ENCODE measurements at places on chromosomes 12 and 14.

- DNase-seq: peak; percentile 31
These were observed 79.2 kb upstream of the RTL1 start for GRCh38 chr14:100982762-100983161.

- no peak for DNase-seq
These were observed 9.0 kb downstream of the TAPBPL start for GRCh38 chr12:6460751-6461371.

GRCh38 chr14:71959055-71959454 is 26.8 kb downstream of the RGS6 start:
- no peak for DNase-seq

DNA sequence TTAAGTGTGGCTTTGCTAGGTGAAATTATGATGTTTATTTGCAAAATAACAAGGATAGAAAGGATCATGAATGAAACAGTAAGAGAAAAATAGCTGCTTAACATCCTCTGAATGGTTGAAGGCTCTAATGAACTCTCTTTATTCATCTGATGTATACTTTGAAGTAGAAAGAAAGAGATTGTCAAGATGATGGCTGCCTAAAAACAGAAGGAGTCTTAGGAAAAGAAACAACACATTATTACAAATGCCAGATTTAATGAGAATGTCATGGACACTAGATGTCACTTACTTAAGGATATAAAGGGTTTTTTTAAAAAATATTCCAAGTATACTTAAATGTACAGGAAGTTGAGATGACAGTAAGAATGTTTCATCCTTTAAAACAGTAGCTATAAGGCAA is 21.6 kb downstream of the DCN start:
- no peak for DNase-seq

DNA sequence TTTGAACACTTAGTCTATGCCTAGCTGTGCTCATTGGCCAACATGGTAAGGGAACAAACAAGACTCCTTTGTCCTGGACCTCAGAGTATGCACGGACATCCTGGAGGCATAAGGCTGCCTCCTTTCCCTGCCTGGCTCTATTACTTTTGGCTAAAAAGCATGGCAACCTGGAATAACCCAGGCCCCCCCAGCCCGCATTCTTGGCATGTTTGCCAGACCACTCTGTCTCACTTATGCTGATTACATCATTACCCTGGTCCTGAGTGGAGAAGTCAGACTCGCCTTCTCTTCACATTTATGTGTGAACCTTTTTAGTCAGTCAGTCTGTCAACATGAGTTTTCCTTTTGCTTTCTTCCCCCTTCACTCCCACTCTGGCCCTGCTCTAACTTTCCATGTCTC is 58.0 kb upstream of the ELK3 start:
- peak; percentile 90 for DNase-seq

GRCh38 chr12:25308756-25309155 is 58.0 kb upstream of the KRAS start:
- DNase-seq: peak; percentile 88

GRCh38 chr14:81536241-81536771 is 2.7 kb upstream of the SEL1L start:
- no peak for DNase-seq

DNA sequence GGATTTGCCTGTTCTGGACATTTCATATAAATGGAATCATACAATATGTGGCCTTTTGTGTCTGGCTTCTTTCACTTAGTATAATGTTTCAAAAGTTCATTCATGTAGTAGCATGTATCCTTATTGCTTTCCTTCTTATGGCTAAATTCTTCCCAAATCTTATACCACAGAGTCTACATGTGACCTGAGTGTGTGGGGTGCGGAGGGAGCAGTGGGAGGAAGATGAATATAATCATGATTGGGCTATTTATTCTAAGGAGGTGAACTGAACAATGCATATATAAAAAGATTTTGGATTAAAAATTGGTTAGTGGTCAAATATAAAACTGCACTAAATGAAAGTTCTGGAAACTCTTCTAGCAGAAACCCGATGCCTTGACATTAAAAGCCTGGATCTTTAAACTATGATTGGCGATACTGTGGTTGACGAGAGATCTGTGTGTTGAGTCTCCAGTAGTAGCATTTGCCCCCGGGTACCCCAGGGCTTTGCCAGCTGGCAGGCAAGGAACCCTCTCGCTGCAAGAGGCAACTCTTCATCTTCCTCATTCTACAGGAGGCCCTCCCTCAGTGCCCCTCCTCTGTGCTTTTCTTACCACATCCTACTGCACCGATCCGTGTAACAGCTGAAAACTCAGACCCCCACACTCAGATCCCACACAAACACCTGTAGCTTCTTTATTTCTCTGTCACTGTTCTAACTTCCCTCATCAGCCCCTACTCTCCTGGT is 2.6 kb downstream of the CYP46A1 start:
- DNase-seq: no peak
